GM23338 (cell line): ENCODE measurements at places on chromosomes 6 and 20. TPM values are rescaled to one million over a fixed set of nuclear protein-coding genes. Genes with fewer than 3 reads are reported as not detected.
A peak's percentile ranks its signal among the peaks of the same experiment; 100 is the strongest.

DNA sequence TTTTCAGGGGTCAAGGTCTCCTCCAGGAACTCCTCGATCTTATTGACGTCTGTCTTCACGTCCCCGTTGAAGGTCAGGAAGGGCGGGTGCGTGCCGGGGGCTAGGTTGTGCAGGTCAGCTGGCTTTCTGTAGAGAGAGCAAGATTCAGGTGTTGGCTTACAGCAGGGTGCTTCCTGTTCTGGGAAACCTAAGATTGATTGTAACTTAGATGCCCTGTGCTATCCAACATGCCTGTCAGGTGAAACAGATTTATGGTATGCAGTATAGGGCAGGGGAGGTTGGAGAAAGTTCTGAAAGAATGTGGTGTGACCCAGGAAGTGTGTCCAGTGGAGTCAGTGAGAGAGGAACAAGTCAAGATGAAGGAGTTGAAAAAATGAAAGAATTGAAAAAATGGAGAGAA is 66.4 kb downstream of the CLIC5 start:
- no peak for DNase-seq

The FAXC gene
- total RNA-seq, result 10.5 and 18.3 TPM in 2 replicates

The TAP1 gene
- total RNA-seq, result 16.5 and 22.0 TPM in 2 replicates

- peak; percentile 93 for DNase-seq
These were observed 47.2 kb downstream of the FOXF2 start for GRCh38 chr6:1436334-1437306.

GRCh38 chr6:34065466-34066217 is 80.2 kb downstream of the GRM4 start:
- DNase-seq, result no peak

GRCh38 chr6:153130515-153131036 is 506 bp downstream of the RGS17 start:
- DNase-seq, result peak; percentile 32

GRCh38 chr6:45076217-45076930 is 251.8 kb upstream of the RUNX2 start:
- no peak for DNase-seq

DNA sequence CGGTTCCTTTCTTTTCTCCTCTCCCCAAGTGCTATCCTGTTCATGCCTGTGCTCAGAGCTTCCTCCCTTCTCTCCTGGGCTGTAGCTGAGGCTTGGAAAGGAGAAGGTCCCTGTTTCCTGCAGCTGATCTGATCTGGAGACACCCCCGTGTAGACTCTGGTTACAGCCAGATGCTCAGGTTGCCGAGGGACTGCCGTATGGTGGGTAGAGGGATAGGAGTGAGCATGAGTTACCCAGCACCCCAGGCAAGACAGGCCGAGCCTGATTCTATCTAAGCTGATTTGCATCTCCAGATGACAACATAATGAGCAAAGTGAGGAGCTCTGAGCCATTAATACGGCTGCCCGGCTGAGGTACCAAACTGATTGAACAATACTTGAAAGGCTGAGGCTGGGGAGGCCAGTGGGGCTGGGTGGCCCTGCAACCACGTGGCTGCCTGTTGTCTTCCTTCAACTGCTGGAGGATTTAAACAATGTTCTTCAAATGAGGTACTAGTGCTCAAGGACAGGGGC is 91.8 kb downstream of the ASXL1 start:
- no peak for DNase-seq

GRCh38 chr6:165663736-165664558 is 906 bp upstream of the PDE10A start:
- peak; percentile 67 for DNase-seq

The CFB gene
- total RNA-seq, result not detected in 2 replicates

The COL11A2 gene
- total RNA-seq, result 1.3 and 2.7 TPM in 2 replicates

The LRRN4 gene
- 0.70 and 2.2 TPM in 2 replicates for total RNA-seq

DNA sequence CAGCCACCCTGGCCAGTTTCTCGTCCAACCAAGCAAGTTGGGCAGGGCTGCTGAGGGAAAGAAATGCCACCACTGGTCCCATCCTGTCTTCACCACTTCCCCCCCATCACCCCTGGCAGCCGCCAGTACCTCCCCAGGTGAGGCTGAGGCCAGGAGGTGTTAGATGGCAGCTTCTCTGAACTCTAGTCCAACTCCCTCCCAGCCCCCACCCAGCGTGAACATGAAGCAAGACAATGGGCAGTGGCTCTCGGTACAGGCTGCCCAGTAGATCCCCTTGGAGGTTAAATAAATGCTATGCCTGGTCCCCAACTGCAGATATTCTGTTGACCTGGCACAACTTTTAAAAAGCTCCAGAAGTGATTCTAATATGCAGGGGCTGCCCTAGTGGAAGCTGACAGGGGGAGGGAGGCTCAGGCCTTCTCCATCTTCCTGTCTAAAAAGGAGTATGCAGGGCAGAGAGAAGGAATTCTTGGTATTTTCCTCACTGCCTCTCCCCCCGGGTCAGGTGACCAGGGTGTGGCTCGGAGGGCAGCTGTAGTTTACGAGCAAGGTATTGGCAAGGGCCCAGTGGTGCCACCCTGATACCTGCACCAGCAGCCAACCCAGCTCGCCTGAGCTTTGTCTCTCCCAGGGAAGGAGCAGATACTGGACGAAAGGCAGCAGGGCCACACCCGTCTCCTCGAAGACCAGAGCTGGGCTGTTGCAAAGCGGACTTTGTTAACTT is 25.7 kb downstream of the KCNK5 start:
- peak; percentile 46 for DNase-seq
